H9 (cell line): ENCODE measurements at places on chromosomes 5 and 9. TPM values are rescaled to one million over a fixed set of nuclear protein-coding genes. Genes with fewer than 3 reads are reported as not detected.

- no peak overlapping the region for H3K4me3 ChIP-seq
- DNase-seq = no peak
- no peaks in the 10 kb centered on the region for H3K27me3 ChIP-seq
- H3K36me3 ChIP-seq = no peaks in the 10 kb centered on the region
Measured at GRCh38 chr5:164375051-164375450, 869.6 kb downstream of the MAT2B start.

- DNase-seq = no peak
- H3K36me3 ChIP-seq = no peaks in the 10 kb centered on the region
- H3K4me1 ChIP-seq = no peaks in the 10 kb centered on the region; the same call in 1 of the 2 replicates
- no peaks in the 10 kb centered on the region for H3K27me3 ChIP-seq
- H3K27ac ChIP-seq = no peak overlapping the region
Measured at GRCh38 chr5:96293966-96294883, 138.8 kb downstream of the PCSK1 start.

- no peak overlapping the region for H3K4me3 ChIP-seq
- no peak for DNase-seq
- no peak overlapping the region for H3K27ac ChIP-seq
- peaks cover 6% of the 10 kb centered on the region for H3K4me1 ChIP-seq
Measured at GRCh38 chr9:119304555-119304954, 64.7 kb downstream of the BRINP1 start.

GRCh38 chr5:14615365-14615764 lies 33.8 kb downstream of the OTULINL start:
- DNase-seq = no peak
- no peak overlapping the region for H3K27ac ChIP-seq
- H3K36me3 ChIP-seq = peaks cover 4% of the 10 kb centered on the region
- no peak overlapping the region for H3K4me3 ChIP-seq

DNA sequence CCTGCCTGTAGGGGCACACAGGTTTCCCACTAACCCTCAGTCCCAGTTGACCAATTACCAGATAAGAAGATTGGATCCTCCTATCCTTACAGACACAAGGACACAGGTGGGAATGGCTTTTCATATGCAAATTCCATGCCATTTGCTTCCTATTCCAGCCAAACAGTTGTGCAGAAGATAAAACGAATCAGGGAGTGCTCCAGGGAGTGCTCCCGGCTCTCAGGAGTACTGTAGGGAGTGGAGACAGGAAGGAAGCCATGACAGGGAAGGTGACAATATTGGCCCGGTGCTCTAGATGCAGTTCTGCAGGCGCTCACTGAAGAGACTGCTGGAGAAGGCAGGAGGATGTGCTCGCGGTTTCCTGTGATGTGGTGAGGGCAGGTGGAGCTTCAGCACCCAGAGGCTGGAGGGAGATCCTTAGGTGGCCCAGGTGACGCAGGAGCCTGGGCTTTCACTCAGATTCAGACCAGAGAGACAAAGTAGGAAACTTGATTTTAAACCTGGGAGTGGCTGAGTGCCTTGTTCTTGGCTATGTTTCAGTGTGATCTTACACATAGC lies 260.0 kb downstream of the AUH start:
- no peaks in the 10 kb centered on the region for H3K4me1 ChIP-seq
- H3K36me3 ChIP-seq = no peaks in the 10 kb centered on the region
- H3K27ac ChIP-seq = no peak overlapping the region
- no peak overlapping the region for H3K4me3 ChIP-seq

DNA sequence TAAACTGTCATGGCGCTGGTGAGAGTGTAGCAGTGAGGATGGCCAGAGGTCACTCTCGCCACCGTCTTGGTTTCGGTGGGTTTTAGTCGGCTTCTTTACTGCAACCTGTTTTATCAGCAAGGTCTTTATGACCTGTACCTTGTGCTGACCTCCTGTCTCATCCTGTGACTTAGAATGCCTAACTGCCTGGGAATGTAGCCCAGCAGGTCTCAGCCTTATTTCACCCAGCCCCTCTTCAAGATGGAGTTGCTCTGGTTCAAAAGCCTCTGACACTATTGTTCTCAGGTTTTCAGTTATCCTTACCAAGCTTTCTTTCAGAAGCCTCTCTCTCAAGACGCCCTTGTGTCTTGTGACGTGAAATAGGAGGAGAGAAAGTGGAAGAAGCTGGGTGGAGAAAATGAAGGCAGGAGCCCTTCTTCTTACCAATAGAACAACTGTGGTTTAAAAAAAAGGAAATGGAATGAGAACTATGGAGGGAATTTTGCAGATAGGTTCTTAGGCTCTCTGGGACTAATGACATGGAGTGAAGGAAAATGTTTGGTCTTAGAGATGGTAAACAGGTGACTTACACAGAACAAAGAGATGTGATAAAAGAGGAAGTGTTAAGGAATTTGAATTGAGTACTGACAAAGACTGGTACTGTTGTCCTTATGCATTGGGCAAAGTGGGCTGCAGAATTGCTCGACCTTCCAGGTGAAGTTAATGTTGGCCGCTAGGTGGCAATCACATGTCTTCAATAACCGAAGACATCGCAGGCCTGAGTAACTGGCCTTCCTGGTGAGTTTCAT lies 133.3 kb upstream of the RAI14 start:
- no peaks in the 10 kb centered on the region for H3K27me3 ChIP-seq
- H3K4me1 ChIP-seq = peaks cover 3% of the 10 kb centered on the region; the same call in 1 of the 2 replicates
- no peak overlapping the region for H3K4me3 ChIP-seq
- H3K27ac ChIP-seq = peak overlapping the region; percentile 79

DNA sequence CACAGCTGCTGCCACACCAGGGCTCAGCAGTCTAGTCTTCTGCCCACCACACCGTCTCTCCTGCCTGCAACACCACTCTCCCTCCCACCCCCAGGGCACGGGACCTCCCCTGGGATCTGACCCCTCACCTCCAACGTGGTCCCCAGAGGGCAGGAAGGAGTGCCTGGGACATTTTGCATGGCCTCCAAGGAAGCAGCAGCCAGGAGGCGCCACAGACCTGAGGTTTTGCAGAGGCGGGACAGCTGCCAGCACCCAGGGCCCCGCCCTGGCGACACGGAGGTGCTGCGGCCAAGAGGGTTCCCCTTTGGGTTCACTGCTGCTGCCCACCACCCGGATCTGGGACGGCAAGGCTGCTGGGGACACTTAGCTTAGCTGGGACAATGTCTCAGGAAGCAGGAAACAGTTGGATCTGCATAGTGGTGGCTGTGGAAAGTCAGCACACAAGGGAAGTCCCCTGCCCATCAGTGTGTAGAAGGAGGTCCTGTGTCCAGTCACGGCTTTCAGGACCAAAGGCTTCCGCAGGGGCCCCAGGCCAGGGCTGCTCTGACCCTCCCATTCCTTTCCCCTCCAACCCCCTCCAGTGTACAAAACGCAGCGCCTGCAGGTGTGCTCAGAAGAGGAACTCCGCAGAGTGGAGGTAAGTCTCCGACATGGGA lies 13.8 kb downstream of the PROP1 start:
- H3K4me1 ChIP-seq = no peaks in the 10 kb centered on the region
- no peak overlapping the region for H3K27ac ChIP-seq
- DNase-seq = peak; percentile 87
- no peaks in the 10 kb centered on the region for H3K36me3 ChIP-seq
- no peaks in the 10 kb centered on the region for H3K27me3 ChIP-seq
- no peak overlapping the region for H3K4me3 ChIP-seq

GRCh38 chr9:91395106-91395552 lies 28.5 kb downstream of the NFIL3 start:
- H3K4me1 ChIP-seq = no peaks in the 10 kb centered on the region
- no peak for DNase-seq
- H3K27ac ChIP-seq = no peak overlapping the region
- no peak overlapping the region for H3K4me3 ChIP-seq

GRCh38 chr9:76534026-76534425 lies 75.0 kb downstream of the GCNT1 start:
- H3K36me3 ChIP-seq = no peaks in the 10 kb centered on the region
- no peaks in the 10 kb centered on the region for H3K27me3 ChIP-seq
- no peak for DNase-seq
- H3K27ac ChIP-seq = no peak overlapping the region
- no peaks in the 10 kb centered on the region for H3K4me1 ChIP-seq

GRCh38 chr5:81768935-81769452 lies 18.1 kb upstream of the SSBP2 start:
- H3K27ac ChIP-seq = no peak overlapping the region
- peaks cover 3% of the 10 kb centered on the region; the same call in 2 of the 3 replicates for H3K36me3 ChIP-seq
- no peak for DNase-seq
- H3K4me1 ChIP-seq = no peaks in the 10 kb centered on the region; the same call in 1 of the 2 replicates
- no peaks in the 10 kb centered on the region for H3K27me3 ChIP-seq

DNA sequence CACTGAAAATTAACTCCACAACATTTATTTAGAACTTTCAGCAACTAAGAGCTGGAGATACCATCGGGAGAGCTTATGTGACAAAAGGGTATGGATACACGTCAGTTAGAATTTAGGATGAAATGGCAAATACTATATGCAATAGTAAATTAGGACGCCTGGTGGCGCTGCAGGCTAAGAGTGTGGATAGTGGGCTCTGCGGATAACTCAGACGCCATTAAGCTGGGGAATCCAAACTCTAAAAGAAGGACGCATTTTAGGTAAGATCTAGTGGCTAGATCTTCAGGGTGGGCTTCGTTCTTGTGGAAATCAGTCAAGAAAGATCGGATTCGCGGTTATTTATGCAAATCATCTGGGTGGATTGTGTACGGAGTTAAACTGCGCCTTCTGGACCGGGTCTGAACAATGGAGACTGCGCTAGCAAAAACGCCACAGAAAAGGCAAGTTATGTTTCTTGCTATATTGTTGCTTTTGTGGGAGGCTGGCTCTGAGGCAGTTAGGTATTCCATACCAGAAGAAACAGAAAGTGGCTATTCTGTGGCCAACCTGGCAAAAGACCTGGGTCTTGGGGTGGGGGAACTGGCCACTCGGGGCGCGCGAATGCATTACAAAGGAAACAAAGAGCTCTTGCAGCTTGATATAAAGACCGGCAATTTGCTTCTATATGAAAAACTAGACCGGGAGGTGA lies at the start of gene PCDHB5:
PCDHB5 (plus strand) TSS at position 177 of the 688 bp plus-strand sequence; CDS start at position 406, 229 bp downstream.
- peaks cover 16% of the 10 kb centered on the region for H3K36me3 ChIP-seq
- H3K27me3 ChIP-seq = no peaks in the 10 kb centered on the region
- peak within 1 kb of the TSS; percentile 63 for H3K4me3 ChIP-seq
- H3K4me1 ChIP-seq = no peaks in the 10 kb centered on the region
- no peak within 1 kb of the TSS for H3K27ac ChIP-seq
- DNase-seq = peak; percentile 68

- H3K4me3 ChIP-seq = no peak overlapping the region
- no peaks in the 10 kb centered on the region for H3K4me1 ChIP-seq
- peaks cover 15% of the 10 kb centered on the region; the same call in 2 of the 3 replicates for H3K36me3 ChIP-seq
- H3K27me3 ChIP-seq = no peaks in the 10 kb centered on the region
Measured at GRCh38 chr9:136720251-136720897, 8.0 kb downstream of the DIPK1B start.

DNA sequence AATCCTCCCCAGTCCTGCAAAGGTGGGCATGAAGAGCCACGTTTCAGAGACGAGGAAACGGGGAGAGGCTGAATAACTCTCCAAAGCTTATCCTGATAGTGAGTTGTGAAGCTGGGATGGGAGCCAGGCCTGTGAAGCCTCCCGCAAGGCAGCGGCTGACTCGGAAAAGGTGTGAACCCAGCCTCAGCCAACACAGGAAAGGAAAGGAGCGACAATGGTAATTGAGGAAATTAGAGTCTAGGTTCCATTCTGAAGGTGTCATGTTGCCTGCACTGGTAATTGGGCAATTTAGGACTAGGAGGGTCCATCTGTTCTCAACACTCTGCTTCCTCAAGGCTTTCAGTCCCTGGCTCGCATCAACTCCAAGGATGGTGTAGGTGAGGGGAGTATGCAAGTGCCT lies 83.4 kb downstream of the LIFR start:
- no peaks in the 10 kb centered on the region for H3K27me3 ChIP-seq
- no peak for DNase-seq
- no peaks in the 10 kb centered on the region for H3K4me1 ChIP-seq

GRCh38 chr9:127541865-127542264 lies 70.2 kb upstream of the STXBP1 start:
- no peak overlapping the region for H3K4me3 ChIP-seq
- H3K36me3 ChIP-seq = no peaks in the 10 kb centered on the region
- no peak overlapping the region for H3K27ac ChIP-seq

DNA sequence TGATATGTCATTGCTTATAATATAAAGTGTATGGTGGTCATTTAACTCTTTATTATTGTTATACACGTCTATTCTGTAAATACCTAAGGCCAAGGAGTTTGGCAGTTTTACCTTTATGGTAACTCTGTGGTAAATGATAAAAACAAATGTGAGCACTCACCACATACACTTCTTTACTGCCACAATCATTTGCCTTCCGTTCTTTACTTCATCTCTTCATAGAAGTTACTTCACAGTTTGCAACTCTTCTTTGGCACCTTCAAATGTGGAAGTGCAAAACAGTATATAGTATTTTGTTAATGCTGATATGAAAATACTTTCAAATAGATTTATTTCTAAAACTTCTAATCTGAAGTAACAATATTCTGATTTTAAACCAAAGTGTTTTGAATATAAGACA lies 4.4 kb upstream of the MEF2C start:
- no peaks in the 10 kb centered on the region for H3K36me3 ChIP-seq
- no peak overlapping the region for H3K4me3 ChIP-seq
- H3K27ac ChIP-seq = no peak overlapping the region
- no peaks in the 10 kb centered on the region; the same call in 1 of the 2 replicates for H3K4me1 ChIP-seq
- H3K27me3 ChIP-seq = peaks cover 4% of the 10 kb centered on the region; the same call in 1 of the 2 replicates
- no peak for DNase-seq

DNA sequence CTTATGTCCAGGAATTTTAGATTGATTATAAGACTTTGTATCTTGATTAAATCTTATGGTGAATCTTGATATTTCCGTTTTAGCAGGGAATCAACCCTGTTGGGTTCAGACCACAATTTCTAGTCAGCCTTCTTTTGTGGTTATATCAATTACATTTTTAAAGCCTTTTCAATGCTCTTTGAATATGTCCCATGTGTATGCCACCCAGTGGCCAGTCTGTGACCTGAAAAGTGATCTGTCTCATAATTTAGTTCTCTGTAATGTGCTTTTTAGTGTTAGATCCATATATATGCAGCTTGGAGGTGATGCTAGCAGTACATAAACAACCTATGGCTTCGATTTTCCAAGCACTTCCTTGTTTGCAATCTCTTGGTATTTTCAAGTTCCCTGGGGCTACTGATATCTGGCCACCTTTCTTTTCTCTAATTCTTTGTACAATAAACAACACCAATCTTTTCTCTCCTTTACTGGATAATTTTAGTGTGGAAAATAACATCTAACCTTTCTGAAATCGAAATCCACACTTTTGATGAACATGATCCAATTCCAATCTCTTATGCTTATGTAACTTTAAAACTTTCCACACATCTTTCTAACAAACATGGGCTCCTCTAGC lies 28.8 kb downstream of the PDE8B start:
- 0 out of 2 replicates have a peak, but pooled peaks cover 3% of the 10 kb centered on the region for H3K4me1 ChIP-seq
- no peak overlapping the region for H3K4me3 ChIP-seq
- no peak for DNase-seq
- no peaks in the 10 kb centered on the region for H3K36me3 ChIP-seq

The MSMP gene
- total RNA-seq = 0.83 and 0.97 TPM in 2 replicates

The HRCT1 gene
- not detected in 2 replicates for total RNA-seq
